ENCODE measurements at places on chromosomes 11 and 22.

- DNase-seq, result no peak
These were observed 13.3 kb upstream of the CACNA1I start for GRCh38 chr22:39556970-39557841.

GRCh38 chr22:46902436-46902835 lies 140.0 kb downstream of the TBC1D22A start:
- DNase-seq, result no peak

DNA sequence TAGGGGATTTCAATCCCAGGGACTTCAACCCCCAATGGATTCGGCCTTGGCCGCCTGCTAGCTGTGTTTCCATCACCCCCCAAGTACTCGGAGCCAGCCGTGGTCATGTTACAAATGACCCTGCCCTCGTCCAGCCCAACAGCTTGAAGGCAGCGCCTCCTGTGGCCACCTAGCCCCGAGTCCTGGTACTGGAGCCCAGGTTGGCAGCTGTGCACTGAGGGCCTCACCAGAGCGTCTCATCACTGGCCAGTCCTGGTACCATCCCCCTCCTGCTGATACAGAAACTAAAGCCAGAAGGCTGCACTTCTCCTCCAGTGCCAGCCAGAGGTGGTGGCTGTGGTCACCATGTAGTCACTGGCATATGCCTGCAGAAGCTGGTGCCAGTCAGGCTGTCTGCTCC lies 44.9 kb upstream of the FADD start:
- DNase-seq, result no peak

- DNase-seq, result no peak
These were observed 3.8 kb downstream of the GAS2L1 start for GRCh38 chr22:29310065-29310862.

GRCh38 chr11:65663639-65664200 lies 1.0 kb upstream of the RELA start:
- DNase-seq, result no peak
